Jurkat, Clone E6-1 (cell line): ENCODE measurements at places on chromosomes 1 and 21.

DNA sequence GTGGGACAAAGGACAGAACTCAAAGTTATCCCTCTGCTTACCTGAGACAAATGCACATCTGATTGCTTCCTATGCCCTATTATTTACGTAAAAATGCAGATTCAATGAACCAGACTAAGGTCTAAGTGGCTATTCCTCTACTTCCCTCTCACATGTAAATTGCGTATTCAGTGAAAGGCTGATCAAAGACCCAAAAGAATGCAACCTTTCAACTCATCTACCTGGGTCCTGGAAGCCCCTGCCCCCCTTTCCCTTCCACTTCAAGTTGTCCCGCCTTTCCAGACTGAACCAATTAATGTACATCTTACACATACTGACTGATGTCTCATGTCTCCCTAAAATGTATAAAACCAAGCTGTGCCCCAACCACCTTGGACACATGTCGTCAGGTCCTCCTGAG lies 14.6 kb downstream of the SSX2IP start:
- DNase-seq: no peak

- DNase-seq: no peak
These were observed at the start of gene SELENBP1 for GRCh38 chr1:151372058-151372934. Gene SELENBP1, minus strand, starts transcription at chr1:151372705. Its CDS starts 64 bp downstream, at chr1:151372641.

- DNase-seq: no peak
These were observed 144.1 kb upstream of the AJAP1 start for GRCh38 chr1:4510276-4510691.

- DNase-seq: no peak
These were observed 80.1 kb downstream of the TTLL7 start for GRCh38 chr1:83918688-83919285.

DNA sequence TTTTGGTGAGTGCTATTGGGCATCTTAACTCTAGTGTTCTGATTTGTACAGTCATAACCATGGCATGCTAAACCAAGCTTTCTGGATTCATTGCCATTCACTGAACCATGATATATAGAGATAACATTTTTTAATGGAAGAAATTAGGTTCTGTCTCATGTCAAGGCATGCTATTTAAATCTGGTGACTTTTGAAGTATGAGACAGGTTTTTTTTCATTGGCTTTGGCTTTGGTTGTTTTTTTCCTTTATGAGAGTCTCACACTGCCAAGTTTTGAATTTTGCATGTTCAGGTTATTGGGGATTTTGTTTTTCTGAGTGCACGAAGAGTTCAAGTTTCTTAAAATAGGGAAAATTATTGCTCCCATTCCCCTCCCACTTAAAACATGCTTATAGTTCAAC lies 141.3 kb upstream of the ADAMTS5 start:
- DNase-seq: no peak
